RPMI7951 (cell line): ENCODE measurements at places on chromosomes 11 and 22. TPM values are rescaled to one million over a fixed set of nuclear protein-coding genes. Genes with fewer than 3 reads are reported as not detected.
A peak's percentile ranks its signal among the peaks of the same experiment; 100 is the strongest.

Gene MS4A6E
- total RNA-seq, result not detected in 2 replicates

Gene MMP26
- not detected in 2 replicates for total RNA-seq

Gene LIF
- 3.1 and 4.1 TPM in 2 replicates for total RNA-seq

Gene COA4
- 143 and 159 TPM in 2 replicates for total RNA-seq

GRCh38 chr11:36162883-36163434, 126.3 kb downstream of the COMMD9 start:
- no peak for DNase-seq

DNA sequence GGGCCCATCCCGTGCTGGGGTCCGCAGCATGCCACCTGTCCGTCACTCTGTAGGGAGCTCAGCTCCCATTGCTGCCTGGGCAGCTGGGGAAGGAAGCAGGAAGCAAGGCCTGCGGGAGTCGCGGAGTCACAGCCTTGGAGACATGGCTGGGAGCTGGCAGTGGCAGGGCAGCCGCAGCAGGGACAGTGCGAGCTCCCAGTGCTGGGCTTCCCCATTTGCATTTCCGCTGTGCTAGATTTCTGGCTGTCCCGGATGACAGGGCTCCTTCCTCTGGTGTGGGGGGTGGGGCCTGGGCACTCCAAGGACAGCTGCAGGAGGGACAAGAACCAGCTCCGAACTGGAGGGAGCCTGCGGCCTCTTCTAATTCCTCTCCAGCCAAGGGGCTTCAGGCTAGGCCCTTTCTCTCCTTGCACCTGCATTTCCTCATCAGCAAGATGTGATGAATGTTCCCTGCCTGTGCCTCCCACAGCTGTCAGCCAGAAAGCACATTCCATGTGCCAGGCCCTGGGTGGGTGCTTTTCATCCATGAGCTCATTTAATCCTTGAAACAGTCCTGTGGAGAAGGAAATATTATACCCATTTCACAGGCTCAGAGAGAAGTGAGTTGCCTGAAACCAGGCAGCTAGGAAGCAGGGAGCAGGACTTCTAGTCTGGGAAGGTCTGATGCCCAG, 48.0 kb downstream of the MYO7A start:
- no peak for DNase-seq

GRCh38 chr11:100849009-100849900, 162.2 kb downstream of the ARHGAP42 start:
- peak; percentile 92 for DNase-seq

DNA sequence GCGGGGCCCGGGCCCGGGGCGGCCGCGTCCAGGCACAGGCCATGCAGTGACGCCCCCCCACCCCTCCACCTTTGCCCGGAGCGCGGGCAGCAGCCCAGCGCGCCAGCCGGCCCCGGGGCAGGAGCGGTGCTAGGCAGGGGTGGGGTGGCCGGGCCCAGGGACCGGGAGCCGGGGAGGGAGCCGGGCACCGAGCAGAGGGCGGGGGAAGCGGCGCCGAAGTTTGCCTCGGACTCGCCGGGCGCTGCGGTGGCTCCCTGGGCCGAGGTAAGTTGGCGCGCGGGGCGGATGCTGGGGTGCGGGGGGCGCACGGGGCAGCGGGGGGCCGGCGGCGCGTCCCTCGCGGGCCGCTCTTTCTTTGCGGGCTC, 332 bp downstream of the TEAD1 start:
- no peak for DNase-seq

- no peak for DNase-seq
Observed at GRCh38 chr22:28105413-28105812, 186.4 kb upstream of the PITPNB start.
